ENCODE measurements at places on chromosomes 16 and 17.

GRCh38 chr16:75304521-75305363 is 53.3 kb upstream of the BCAR1 start:
- peak; percentile 47 for ATAC-seq

GRCh38 chr16:57042157-57043111 is 49.9 kb upstream of the CPNE2 start:
- ATAC-seq = no peak

GRCh38 chr17:2949469-2950044 is 113.8 kb downstream of the OR1D5 start:
- ATAC-seq = peak; percentile 49

GRCh38 chr16:88905563-88905962 is 39.1 kb upstream of the PABPN1L start:
- ATAC-seq = peak; percentile 14

- no peak for ATAC-seq
Observed at GRCh38 chr17:21218101-21218500, 4.1 kb upstream of the TMEM11 start.

GRCh38 chr16:85553436-85554113 is 59.5 kb upstream of the GSE1 start:
- peak; percentile 41 for ATAC-seq

- peak; percentile 97 for ATAC-seq
Observed at GRCh38 chr17:46072998-46073397, 73.9 kb downstream of the STH start.
